ENCODE measurements at places on chromosomes 3 and 15.

- DNase-seq: no peak
Observed at GRCh38 chr3:42205800-42206514, 60.0 kb downstream of the CCK start.

GRCh38 chr3:114226313-114226712, 11.1 kb downstream of the ZNF80 start:
- DNase-seq: no peak

DNA sequence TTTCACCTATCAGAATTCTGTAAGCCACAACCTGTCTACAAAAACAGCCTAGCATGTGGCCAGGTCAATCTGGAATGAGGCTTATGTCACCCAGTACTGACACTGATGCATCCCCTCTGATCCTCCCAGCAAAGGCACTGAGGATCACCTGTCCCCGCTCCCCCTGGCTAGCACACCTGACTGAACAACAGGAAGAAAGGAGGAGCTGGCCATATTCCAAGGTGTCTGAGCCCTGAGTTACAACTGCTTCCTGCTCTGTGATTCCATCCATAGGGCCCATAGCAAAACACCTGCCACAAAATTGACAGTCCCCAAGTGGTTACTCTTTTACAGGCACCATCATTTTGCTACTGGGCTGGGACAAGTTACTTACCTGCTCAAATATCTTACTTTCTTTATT, 555.5 kb upstream of the CFAP20DC start:
- no peak for DNase-seq

- DNase-seq: no peak
Observed at GRCh38 chr3:42402394-42403096, 7.9 kb downstream of the LYZL4 start.

DNA sequence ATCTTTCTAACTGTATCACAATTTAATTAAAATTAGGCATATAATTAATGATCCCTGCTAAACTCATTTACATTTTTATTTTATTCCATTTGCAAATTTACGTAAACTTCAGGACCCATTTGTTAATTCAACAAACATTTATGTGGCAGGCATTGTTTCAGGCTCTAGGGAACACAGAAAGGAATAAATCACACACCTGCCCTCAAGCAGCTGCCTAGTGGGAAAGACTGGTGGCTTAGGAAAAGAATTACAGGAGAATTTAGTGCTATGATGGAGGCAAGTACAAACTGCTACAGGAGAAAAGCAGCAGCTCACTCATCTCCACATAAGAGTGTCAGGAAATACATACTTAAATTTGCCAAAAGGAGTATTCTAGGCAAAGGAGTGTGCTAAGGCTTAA, 11.2 kb downstream of the CBLB start:
- no peak for DNase-seq

GRCh38 chr3:108295421-108296175, 750 bp upstream of the HHLA2 start:
- no peak for DNase-seq

GRCh38 chr3:179015551-179016020, 56.0 kb downstream of the ZMAT3 start:
- peak; percentile 79 for DNase-seq
